ENCODE measurements at places on chromosomes 4 and X. TPM values are rescaled to one million over a fixed set of nuclear protein-coding genes. Genes with fewer than 3 reads are reported as not detected.

GRCh38 chr4:53712408-53713020 is 121.2 kb upstream of the LNX1 start:
- no peak for DNase-seq
- H3K4me1 ChIP-seq, result peaks cover 4% of the 10 kb centered on the region
- no peaks in the 10 kb centered on the region for H3K36me3 ChIP-seq
- H3K27ac ChIP-seq, result no peak overlapping the region
- no peak overlapping the region for H3K4me3 ChIP-seq

- H3K4me3 ChIP-seq, result no peak overlapping the region
- H3K27me3 ChIP-seq, result no peaks in the 10 kb centered on the region
- no peak overlapping the region for H3K27ac ChIP-seq
- no peaks in the 10 kb centered on the region for H3K36me3 ChIP-seq
- DNase-seq, result no peak
- H3K4me1 ChIP-seq, result no peaks in the 10 kb centered on the region
Observed at GRCh38 chr4:26141051-26141721, 179.6 kb upstream of the RBPJ start.

DNA sequence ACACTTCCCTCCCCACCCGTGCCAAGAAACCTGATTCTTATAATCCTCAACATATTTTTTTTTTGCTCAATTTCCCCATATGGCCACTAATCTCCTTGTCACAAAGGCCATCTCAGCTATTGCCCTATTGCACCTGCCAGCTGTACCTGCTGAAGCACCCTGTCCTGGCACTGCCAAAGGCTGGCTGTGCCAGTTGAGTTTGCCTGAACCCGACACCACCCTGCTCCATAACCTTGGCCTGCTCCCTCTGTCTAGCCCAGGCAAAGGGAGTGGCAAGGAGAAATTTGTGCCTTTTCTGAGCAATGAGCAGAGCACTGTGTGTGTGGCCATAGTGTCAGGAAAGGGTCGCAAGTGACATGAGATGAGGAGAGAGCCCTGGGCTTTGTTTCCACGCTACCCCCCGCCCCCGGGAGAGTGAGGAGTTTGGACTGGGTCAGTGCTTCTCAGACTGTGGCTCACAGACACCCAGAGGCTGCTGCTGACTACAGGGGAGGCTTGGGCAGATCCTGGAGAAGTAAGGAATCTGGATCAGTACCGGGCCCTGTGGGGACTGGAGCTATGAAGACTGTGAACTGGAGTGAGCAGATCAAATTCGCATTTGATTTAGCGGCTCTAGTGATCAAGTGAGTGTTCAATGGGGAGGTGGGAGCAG is 42.2 kb upstream of the HMGB3 start:
- no peaks in the 10 kb centered on the region for H3K27me3 ChIP-seq
- DNase-seq, result no peak
- H3K27ac ChIP-seq, result no peak overlapping the region
- no peaks in the 10 kb centered on the region for H3K4me1 ChIP-seq
- H3K4me3 ChIP-seq, result no peak overlapping the region

- no peak overlapping the region for H3K4me3 ChIP-seq
- no peaks in the 10 kb centered on the region for H3K27me3 ChIP-seq
- no peaks in the 10 kb centered on the region for H3K36me3 ChIP-seq
Observed at GRCh38 chrX:21153033-21153432, 221.2 kb upstream of the CNKSR2 start.

GRCh38 chrX:155132110-155132509 is 60.8 kb downstream of the BRCC3 start:
- DNase-seq, result no peak
- no peak overlapping the region for H3K4me3 ChIP-seq
- H3K4me1 ChIP-seq, result no peaks in the 10 kb centered on the region
- no peak overlapping the region for H3K27ac ChIP-seq
- H3K36me3 ChIP-seq, result no peaks in the 10 kb centered on the region

Gene ELK1
- 36.6 TPM for total RNA-seq

GRCh38 chr4:122458625-122459024 is 2.1 kb upstream of the IL2 start:
- H3K27me3 ChIP-seq, result no peaks in the 10 kb centered on the region
- DNase-seq, result peak; percentile 4
- H3K36me3 ChIP-seq, result no peaks in the 10 kb centered on the region
- peak overlapping the region; percentile 64 for H3K27ac ChIP-seq

GRCh38 chrX:19882066-19882775 is 5.2 kb downstream of the SH3KBP1 start:
- H3K27me3 ChIP-seq, result no peaks in the 10 kb centered on the region
- no peak overlapping the region for H3K4me3 ChIP-seq
- H3K27ac ChIP-seq, result no peak overlapping the region

DNA sequence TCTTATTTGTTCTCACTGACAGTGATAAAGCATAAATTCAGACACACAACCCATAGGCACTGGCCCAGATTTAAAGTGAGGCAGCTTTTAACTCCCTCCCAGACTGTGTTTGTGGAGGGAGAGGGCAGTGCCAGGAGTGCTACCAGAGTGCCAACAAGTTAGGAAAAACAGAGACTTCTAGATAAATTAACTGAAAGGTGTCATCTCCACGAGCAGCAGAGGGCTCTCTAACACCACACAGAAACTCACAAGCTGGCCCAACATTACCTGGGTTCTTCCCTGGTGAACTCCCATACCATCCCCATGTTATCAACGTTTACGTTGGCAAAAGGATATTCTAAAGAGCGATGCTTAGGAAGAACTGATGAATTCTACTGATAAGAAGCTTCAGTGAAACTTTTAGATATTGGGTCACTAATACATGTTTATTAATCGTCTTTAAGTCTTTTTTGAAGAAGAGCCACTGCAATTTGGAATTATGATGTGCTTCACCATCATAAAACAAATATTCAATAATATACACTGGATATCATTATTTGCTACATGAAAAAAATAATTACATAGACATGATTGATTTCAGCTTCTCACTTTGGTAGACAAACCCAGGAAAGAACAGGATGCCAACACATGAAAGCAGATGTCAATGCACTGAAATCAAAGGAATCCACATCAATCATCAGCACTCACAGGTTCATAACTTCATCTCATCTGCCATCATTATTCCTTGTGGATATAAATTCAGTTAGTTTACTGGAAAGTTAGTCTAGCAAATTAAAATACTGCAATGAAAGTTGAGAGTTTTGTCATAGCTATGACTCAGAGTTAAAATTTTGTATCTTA is 121.2 kb upstream of the NAP1L5 start:
- H3K27me3 ChIP-seq, result no peaks in the 10 kb centered on the region
- no peak overlapping the region for H3K4me3 ChIP-seq
- peak; percentile 28 for DNase-seq

DNA sequence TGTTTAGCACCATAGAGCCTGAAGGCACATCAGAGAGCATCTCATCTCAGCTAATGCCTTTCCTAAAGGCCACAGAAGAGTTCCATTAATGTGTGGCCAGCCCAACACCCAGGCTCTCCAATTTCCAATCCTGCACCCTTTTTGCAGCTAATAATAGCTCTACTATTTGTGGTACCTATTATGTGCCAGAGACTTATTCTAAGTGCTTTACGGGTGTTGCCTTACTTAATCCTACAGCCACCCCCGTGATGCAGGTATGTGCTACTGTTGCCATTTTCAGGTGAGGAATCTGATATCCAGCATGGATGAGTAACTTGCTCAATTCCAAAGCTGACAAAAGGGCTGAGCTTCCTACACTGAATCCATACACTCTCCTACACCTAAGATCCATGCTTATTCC is 217.6 kb upstream of the GALNT7 start:
- H3K27me3 ChIP-seq, result no peaks in the 10 kb centered on the region
- H3K4me3 ChIP-seq, result no peak overlapping the region
- H3K4me1 ChIP-seq, result no peaks in the 10 kb centered on the region
- H3K27ac ChIP-seq, result no peak overlapping the region
- H3K36me3 ChIP-seq, result no peaks in the 10 kb centered on the region
- no peak for DNase-seq

DNA sequence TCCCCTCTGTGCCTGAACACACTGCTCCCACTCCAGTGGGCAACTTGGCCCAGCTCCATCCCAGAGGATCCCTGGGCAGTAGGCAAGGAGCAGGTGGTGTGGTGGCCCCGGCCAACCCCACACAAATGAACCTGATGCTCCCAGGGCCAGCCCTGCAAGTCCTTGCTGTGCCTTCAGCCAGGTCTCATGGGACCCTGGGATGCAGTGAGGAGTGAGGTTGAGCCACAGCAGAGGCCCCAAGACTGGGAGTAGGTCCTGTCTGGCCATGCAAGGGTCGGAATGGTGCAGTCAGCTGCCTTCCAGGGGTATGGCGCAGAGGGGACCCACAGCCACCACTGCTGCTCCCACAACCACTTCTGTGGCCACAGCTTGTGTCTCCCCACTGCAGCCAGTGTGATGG is 234.5 kb upstream of the DKK2 start:
- no peaks in the 10 kb centered on the region for H3K4me1 ChIP-seq
- H3K4me3 ChIP-seq, result no peak overlapping the region
- no peaks in the 10 kb centered on the region for H3K36me3 ChIP-seq
- no peak overlapping the region for H3K27ac ChIP-seq

Gene RAB28
- total RNA-seq, result 20.3 TPM

Gene DDX53
- total RNA-seq, result not detected

DNA sequence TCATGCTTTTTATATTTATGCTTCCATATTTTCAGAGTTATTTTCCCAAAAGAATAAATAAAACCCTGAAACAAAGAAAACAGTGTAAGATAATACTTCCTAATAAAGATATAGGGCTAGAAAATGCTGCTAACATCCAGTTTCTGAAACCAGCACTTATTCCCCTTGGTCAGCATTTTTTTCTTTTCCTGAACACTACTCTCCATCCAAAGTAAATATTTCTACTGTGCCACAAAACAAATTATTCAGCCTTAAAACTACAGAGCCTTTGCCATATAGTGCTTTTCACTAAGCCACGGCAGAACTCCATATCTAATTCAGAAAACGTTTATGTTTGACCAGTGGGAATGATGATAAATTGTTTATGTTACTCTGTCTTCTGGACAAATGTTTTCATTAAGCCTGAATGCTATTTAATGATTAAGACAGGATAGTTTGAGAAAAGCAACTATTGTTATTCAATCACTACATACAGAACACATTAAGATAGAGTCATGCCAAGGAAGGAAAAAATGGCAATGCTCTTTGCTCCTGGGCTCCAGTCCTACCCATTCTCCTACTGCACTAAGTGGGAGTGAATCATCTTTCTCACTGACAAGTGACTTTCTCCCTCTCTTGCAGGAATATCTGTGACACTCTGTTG is 723.9 kb downstream of the FAT4 start:
- no peaks in the 10 kb centered on the region for H3K27me3 ChIP-seq
- H3K27ac ChIP-seq, result no peak overlapping the region
- H3K4me3 ChIP-seq, result no peak overlapping the region
- no peaks in the 10 kb centered on the region for H3K36me3 ChIP-seq
- DNase-seq, result no peak

DNA sequence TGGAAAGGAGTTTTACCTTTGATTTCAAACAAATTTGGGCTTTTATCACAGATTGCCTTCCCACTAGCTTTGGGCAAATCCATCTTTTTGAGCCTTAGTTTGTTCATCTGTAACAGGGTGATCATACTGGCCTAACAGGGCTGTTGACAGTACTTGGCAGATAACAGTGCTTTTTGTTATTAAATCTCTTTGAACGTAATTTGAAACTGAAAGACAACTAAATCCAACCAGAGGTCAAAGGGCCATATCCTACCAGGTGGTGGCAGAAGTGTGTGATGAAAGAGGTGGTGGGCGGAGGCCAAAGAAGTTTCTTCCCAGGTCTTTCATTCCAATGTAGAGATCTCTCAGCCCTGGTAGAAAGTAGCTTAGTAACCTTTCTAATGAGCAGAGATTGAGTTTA is 35.2 kb upstream of the TADA2B start:
- H3K4me1 ChIP-seq, result peaks cover 9% of the 10 kb centered on the region
- peak overlapping the region; percentile 43 for H3K27ac ChIP-seq
- H3K27me3 ChIP-seq, result no peaks in the 10 kb centered on the region
- no peak overlapping the region for H3K4me3 ChIP-seq

Gene SYTL4
- 37.5 TPM for total RNA-seq

DNA sequence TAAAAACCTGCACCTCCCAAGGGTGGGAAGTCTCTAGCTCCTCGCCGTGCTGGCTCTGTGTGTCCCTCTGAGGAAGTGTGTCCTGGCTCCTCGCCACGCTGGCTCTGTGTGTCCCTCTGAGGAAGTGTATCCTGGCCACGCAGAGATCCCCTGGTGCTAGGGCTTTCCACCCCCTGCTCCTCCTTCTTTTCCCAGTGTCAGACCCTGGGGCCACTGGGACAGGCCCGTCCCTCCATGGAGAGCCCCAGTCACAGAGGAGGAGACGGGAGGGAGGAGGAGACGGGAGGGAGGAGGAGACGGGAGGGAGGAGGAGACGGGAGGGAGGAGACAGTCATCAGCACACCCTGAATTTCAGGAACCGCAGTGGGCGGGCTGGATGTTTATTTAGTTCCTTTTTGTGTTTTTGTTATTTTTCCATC is 53.8 kb upstream of the HGFAC start:
- H3K27me3 ChIP-seq, result no peaks in the 10 kb centered on the region
- DNase-seq, result peak; percentile 44
- no peak overlapping the region for H3K4me3 ChIP-seq
- no peaks in the 10 kb centered on the region for H3K36me3 ChIP-seq
- H3K27ac ChIP-seq, result peak overlapping the region; percentile 88

All from cardiac muscle cell (in vitro differentiated cells and primary cell).